ENCODE measurements at places on chromosomes 3 and 15. TPM values are rescaled to one million over a fixed set of nuclear protein-coding genes. Genes with fewer than 3 reads are reported as not detected.

DNA sequence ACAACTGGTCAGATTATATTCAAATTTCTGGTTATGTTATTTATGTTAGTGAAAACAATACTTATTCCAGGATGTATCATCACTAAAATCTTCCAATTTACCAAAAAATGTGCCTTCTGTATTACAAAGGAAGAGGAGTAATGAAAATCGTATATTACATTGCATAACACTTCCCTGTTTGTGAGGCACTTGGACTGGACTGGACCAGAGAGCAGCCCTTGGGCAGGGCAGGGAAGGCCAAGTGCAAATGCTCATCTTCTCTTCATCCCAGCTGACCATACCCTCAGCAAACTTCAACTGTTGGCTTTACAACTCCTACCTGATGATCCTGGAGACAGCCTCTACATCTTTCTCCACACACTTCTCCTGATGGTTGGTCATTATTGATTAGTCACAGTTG, 285.7 kb upstream of the MME start:
- DNase-seq = no peak

GRCh38 chr15:38750786-38751185, 186.2 kb upstream of the RASGRP1 start:
- DNase-seq = no peak

GRCh38 chr3:37752649-37753025, 109.0 kb upstream of the CTDSPL start:
- no peak for DNase-seq

DNA sequence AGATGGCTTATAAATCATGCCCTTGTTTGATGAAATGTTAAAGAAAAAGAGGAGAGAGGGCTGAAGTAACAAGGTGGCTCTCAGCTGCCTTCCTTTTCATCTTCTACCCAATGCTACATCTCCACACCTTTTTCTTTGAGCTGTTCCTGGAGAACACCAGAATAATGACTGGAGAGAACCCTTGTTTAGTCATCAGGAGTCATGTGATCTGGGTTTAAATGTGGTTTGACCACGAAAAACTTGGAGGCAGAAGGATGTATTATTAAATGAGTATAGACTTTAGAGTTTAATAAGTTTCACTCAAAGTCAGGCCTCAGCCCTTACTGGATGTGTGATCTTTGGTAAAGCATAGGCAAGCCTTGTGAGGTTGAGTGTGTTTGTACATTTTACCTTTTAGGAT, 230.3 kb upstream of the TBL1XR1 start:
- no peak for DNase-seq

The ATP13A5 gene
- total RNA-seq = 0.86 TPM

The RLBP1 gene
- not detected for total RNA-seq

GRCh38 chr15:82647045-82647834, at the start of gene CPEB1:
TSS of gene CPEB1 (minus strand) at chr15:82647363. CDS start at chr15:82628459, 18,904 bp downstream.
- no peak for DNase-seq

GRCh38 chr15:75037685-75038084, 14.3 kb downstream of the PPCDC start:
- DNase-seq = no peak

The TUSC7 gene
- total RNA-seq = not detected

DNA sequence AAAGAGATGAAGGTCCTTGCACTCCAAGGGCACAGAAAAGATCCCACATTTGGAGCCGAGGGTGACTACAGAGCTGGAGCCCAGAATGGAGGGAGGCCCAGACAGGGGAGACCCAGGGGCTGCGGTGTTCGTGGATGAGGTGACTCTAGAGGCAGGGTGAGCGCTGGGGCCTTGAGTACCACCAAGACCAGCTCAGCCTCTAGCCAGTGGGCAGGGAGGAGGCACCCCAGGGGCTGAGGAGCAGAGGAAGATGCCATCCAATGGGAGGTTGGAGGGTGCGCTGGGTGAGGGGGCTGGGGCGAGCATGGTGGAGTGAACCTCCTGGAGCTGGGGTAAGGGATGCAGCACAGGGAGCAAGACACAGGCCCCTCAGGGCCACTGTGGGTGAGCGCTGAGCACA, 13.3 kb downstream of the RRP9 start:
- no peak for DNase-seq

GRCh38 chr3:13452490-13453335, 27.4 kb upstream of the HDAC11 start:
- DNase-seq = peak; percentile 54

DNA sequence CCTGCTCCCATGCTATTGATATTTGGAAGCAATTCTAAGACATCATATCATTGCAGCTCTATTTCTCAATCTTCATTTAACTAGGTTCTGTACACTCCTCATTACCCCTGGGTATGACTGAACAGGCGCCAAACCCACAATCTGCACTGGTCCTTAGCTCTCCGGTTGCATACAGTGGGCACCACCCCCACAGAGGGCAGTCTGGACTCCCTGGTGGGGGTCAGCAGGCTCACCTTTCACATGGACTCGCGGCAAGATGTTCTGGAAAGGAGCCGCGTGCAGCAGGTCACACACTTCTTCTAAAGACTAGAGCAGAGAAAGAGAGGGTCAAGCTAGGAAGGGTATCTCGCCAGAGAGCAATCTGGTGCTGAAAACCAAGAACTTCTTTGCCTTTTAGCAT, 36.5 kb downstream of the NIPA2 start:
- DNase-seq = no peak

GRCh38 chr3:99013777-99014315, 112.4 kb upstream of the DCBLD2 start:
- DNase-seq = no peak

DNA sequence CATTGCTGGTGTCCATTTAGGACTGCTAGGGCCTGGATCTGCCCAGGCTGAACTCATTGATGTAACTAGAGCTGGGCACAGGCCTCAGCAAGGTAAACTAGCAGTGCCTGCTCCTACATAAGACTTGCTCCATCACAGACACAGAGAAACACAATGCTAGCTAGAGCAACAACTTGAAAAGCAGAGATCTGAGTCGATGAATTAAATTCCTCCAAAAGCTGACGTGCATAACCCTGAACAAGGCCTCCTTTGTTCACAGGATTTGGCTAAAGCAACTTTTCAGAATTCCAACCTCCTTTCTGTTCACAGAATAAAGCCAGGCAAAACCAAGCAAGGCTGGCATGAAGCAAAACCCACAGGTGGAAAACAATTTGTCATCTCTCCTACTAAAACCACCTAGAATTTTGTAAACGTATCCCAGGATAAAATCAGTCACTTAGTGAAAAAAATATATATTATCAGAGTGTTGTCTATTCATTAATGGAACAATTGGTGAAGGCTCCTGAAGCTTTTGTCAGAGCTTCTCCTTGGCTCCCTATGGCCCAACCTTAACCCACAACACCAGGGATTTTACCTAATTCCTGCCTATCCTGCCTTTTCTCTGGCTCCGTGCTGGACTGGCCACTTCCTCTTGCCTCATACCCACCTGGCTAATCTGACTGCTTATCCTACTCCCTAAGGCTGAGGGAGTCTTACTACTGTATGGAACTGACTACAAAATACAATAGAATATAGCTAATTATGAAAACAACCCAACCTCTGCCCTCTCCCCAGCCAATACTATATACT, 39.9 kb downstream of the PLCH1 start:
- no peak for DNase-seq

The ZNF660 gene
- total RNA-seq = 5.6 TPM

The DNAH1 gene
- 13.8 TPM for total RNA-seq

DNA sequence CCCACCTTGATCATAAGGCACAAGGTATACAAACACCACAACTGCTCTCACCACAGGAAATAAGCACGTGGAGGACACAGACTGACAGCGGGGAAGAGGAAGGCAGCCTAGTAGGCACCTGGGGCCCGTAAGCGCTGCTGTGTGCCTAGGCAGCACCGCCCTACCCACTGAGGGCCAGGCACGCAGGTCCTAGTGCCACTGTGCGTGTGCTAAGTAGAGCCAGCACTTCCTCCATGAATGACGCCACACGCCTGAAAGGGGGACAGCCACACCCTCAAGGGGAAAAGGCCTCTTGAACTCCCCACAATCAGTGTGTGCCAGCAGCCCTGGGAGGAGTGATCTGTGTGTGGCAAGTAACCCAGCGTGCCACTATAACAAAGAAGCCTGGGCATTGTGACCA, 73.0 kb downstream of the ATP1B3 start:
- DNase-seq = no peak

The ZNF639 gene
- 23.9 TPM for total RNA-seq

The TRAIP gene
- total RNA-seq = 2.4 TPM

DNA sequence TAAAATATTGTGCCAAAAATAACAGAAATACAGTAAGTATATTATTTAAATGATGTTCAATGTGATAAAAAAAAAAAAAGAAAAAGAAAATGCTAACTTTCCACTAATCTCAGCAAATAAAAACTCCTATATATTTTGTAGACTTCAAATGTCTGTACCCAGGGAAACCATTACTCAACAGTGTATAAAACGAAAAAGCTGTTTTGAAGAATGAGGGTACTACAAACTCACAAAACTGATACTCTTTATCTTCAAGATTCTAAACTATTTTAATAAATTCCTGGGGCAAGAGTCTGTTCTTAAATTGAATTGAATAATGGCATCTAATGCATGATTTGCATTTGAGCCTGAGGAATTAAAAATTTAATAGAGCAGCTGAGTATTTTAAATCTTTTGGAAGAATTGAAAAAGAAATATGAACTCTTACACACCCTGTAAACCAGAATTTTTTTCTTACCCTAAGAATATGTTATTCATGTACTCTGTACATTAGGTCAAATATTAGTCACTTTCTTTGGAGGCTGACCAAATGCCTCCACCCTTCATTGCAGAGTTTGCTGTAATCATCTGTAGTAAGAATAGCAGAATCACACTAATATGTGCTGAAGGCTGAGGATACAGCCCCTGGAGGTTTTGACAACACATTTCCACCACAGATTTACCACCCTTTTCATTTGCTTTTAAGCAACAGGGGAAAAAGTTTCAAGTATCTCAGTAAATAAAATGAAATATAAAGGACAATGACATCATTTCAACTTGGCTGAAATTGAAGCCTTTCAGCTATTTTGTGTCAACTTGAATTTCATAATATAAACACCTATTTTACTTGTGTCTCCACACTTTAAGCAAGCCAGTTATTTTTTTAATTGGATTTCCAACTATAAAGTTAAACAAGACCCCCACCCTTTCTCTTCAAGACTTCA, 79.7 kb downstream of the FBN1 start:
- DNase-seq = no peak

- DNase-seq = no peak
Observed at GRCh38 chr3:127546970-127547733, 43.4 kb downstream of the TPRA1 start.

The GATA2 gene
- 22.8 TPM for total RNA-seq

- no peak for DNase-seq
Observed at GRCh38 chr3:66983101-66983500, 15.0 kb upstream of the KBTBD8 start.

DNA sequence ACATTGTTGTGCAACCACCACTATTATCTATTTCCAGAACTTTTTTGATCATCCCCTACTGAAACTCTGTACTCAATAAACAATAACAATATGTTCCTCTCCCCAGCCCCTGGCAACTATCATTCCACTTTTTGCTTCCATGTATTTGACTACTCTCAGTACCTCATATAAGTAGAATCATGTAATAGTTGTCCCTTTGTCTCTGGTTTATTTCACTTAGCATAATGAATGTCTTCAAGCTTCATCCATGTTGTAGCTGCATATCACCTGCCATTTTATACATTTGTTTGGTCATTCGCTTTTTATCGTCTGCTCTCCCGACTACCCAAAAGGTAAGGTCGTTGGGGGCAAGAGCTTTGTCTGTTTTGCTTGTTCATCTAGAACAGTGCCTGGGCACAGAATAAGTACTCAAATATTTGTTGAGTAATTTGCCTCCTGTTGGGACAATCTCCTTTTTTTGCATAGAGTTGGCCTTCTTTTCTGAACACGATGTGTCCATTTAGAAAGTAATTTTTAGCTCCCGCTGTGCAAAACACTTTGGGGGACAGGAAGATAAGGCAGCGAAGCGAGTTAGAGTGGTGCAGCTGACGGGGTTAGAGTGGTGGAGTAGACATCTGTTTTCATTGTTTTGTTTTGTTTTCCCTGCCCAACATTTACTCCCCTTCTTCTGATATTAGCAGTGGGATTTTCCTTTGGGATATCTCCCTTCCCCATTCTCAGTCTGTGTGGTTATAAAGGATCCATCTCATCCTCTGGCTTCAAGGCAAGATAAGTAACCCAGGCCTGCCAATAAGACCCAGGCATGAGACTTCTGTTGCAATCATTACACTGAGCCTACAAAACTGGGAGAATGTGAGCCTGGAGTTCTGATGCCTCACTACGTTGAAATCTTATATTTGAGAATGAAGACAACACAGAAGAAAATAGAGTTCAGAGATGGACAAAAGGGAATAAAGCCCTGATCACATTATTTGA, 83.4 kb upstream of the RNU6-1 start:
- no peak for DNase-seq

The TM6SF1 gene
- total RNA-seq = 7.2 TPM

The DISP2 gene
- 3.5 TPM for total RNA-seq

DNA sequence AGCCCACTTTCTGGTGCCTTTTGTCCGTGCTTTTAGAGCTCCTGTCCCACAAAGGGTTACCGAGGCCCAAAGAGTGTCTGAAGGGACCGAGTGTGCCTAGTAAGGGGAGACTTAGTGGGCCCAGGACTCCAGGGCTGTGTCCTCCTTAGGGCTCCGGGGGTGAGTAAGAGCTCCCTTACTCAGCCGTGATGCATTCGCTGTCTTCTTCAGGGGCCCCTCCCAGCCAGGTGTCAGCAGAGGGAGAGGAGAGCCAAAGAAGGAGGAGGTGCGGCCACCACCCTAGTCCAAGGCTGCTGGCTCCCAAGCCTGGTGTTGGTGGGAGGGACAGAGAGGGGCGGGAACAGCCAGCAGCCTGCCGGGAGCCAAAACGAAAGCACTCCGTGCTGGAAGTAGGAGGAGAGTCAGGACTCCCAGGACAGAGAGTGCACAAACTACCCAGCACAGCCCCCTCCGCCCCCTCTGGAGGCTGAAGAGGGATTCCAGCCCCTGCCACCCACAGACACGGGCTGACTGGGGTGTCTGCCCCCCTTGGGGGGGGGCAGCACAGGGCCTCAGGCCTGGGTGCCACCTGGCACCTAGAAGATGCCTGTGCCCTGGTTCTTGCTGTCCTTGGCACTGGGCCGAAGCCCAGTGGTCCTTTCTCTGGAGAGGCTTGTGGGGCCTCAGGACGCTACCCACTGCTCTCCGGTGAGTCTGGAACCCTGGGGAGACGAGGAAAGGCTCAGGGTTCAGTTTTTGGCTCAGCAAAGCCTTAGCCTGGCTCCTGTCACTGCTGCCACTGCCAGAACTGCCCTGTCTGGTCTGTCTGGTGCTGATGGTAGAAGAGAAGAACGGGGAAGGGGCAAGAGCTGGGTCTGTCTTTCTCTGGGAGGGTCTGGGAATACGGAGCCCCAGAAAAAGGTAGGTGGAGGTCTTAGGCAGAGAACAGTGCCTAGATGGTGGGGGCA, at the start of gene IL17RC:
TSS of gene IL17RC (plus strand) at position 365 of the 947 bp plus-strand sequence. CDS start at position 583, 218 bp downstream.
- DNase-seq = peak; percentile 86

GRCh38 chr15:29382862-29383261, 113.2 kb upstream of the NSMCE3 start:
- DNase-seq = no peak

The CFAP100 gene
- 0.40 TPM for total RNA-seq

- DNase-seq = no peak
Observed at GRCh38 chr3:173306110-173306509, 91.4 kb upstream of the NLGN1 start.

GRCh38 chr3:168157099-168157700, 61.5 kb upstream of the GOLIM4 start:
- DNase-seq = no peak

Data from mucosa of gallbladder (tissue), 1 donor.